SK-MEL-5 (cell line): ENCODE measurements at places on chromosomes 6 and 20.

GRCh38 chr20:36106606-36107005 is 47.9 kb upstream of the EPB41L1 start:
- no peak for DNase-seq

DNA sequence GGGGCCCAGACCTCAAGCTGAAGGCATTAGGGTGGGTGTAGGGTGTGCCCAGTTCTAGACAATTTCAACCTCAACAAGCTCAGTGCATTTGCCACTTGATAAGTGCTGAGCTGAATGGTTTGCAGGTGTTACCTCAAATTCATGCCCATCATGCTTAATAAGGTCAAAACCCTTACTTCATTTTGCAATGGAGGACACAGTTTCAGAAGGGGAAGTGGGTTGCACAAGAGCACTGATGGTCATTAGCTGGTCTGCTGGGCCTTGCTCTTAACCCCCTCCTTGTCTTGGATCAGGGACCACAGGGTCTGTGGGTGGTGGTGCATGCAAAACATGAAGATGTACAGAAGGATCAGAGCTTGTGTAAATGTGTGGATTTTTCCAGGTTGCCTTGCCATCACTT is 71.0 kb upstream of the SIRPA start:
- no peak for DNase-seq

DNA sequence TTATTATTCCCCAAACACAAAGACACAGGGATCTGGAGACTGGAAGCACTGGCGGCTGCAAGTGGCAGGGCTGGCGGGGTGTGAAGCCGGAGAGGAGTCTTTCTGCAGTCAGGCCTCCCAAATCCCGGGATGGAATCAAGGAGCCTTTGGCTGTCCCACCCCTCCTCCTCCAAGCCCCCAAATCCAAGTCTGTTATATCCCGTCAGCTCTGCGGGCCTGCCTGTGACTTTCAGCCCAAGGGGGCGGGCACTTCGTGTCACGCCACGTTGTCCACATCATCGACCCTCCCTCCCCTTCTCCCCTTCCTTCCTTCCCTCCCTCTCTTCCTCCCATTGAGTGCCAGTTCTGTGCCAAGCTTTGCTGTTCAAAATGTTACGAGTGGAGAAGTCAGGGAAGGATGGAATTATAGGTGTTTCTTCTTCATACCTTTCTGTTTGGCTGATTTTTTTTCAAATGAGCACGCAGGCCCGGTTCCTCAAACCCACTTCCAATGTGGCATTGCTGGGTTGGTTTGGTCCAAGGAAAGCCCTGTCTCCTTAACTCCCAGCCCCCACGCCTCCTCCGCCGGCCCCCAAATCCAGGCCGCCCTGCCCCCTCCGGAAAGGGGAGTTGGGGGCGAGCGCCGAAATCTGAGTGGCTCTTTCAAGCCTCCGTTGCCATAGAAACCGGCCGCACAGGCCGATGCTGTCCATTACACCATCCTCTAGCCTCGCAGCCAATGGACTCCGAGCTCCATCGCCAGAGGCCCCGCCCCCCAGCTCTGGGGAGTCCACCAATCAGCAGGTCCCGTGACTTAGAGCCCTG is 12.7 kb downstream of the ZCCHC3 start:
- DNase-seq: peak; percentile 99

DNA sequence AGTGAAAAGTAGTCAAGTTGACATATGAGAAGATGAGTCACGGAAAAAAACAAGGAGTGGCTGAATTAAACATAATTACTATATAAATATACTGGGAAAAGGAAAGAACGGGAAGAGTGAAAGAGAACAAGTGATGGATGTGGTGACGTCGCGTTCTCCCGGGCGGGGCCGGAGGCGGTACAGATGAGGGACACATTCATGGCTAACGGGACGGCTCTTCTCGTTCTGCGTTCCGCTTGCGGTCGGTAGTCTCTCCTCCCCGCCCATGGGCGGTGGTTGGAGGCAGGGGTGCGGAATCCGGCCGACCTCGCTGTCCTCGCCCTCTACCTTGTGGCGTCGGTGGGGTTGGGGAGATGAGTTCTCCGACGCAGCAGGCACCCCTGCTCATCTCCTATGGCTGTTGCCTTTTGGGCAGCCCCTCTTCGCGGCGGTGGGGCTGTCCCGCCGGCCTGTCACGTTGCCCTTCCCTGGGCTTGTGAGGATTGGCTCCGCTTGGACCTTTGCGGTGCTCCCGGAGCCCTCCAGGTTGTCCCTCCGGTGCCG is 22.5 kb downstream of the HLA-G start:
- no peak for DNase-seq

DNA sequence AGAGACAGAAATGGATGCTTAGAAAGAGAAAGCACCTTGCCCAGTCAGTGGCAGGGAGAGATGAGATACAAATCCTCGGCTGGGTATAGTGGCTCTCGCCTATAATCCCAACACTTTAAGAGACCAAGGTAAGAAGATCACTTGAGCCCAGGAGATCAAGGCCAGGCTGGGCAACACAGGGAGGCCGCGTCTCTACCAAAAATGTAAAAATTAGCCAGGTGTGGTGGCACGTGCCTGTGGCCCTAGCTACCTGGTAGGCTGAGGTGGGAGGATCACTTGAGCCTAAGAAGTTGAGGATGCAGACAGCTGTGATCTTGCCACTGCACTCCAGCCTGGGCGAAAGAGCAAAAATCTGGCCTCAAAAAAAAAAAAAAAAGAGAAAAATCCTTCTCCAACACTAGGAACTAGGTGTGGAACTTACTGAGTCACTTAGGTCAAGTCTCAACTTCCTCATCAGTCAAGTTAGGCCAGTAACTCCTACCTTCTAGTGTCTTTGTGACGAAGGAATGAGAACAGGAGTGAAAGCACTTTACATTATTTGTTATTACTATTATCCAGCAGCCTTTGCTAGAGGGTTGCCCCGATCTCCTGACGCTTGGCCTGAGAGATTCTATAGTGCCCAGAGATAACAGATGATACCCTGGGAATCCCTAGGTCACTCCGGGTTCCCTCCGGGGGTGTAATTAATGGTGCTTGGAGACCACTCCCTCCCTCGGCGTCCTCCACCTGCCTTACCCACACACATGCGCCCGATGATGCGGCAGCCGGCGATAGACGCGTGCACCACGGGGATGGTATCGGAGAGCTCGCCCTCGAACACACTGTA is 918 bp downstream of the EIF6 start:
- DNase-seq: no peak

GRCh38 chr20:63857764-63858392 is 3.4 kb upstream of the ABHD16B start:
- no peak for DNase-seq

DNA sequence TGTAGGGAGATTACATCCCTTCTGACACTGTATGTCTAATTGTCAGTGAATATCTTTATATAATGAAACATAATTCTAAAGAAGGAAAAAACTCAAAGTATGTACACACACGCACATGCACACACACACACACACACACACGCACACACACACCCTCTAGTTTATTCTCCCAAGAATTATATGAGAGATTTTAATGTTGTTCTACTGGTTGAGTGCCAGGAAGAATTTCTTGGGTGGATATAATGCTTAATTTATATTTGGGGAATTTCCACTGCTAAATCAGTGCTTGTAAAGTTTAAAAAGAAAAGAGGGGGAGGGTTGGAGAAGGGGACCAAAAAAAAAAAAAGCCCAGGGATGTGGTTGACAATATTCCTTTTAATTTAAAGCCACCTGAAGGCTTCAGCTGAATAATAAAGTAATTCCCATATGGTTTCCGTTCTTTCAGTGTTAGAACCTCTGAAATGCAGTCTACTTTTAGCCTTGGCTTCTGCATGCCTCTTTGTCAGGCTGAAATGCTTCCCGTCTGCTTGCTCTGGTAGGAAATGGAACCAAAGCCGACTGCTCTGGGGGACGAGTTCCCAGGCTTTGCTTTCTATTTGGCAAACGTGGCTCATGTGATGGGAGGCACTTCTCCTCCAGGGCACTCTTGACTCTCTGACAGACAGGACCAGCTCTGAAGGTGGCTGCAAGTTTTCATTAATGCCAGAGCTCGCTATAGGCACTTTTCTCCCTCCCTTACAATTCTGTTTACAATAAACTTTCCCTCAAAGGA is 225.4 kb downstream of the PRL start:
- DNase-seq: peak; percentile 88

DNA sequence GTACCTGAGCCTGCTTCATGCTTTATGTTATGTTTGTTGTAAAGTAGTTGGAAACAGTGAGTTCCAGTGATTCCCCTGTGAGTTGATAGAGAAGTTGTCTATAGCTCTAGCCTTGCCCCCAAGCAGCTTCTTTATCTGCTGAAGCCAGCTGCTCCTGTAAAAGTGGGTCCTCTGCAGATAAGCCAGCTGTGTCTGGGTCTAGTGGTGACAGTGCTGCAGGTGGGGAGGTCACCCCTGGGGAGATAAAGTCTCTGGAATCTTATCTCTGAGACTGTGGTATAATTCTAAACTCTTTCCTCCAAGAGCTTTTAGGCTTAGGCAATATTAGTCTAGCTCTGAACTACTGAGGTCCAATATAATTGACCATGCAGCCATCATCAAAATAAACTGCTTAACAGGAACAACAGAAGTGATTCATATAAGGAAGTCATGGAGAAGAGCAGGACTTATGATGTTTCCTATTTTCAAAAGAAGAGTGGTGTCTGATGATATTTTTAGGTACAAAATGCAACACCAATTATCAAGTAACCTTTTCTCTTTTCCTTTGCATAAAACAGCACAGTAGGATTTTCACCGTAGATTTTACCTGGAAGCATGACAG is 44.2 kb upstream of the TMEM217 start:
- no peak for DNase-seq

- no peak for DNase-seq
Measured at GRCh38 chr6:12614456-12614855, 102.1 kb upstream of the PHACTR1 start.

DNA sequence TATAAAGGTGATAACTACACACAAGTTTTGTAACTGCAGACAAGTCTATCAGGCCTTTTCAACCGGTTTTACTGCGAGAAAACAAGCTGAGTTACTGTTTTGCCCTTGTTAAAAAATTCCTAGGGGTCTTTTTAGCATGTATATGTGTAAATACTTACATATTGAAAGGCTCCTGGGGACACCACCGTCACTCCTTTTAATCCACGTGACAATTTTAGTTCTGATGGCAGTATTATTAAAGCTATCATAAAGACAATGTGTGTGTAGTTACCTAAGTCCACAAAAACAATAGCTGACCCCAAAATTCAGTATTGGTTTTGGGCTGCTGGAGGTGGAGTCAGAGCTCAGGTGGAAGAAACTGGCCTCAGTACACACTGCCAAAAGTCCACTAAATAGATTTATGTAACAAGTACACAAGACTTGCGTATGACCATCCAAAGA is 41.3 kb upstream of the HFE start:
- DNase-seq: peak; percentile 42

- DNase-seq: no peak
Measured at GRCh38 chr6:15356937-15357336, 111.1 kb downstream of the JARID2 start.

DNA sequence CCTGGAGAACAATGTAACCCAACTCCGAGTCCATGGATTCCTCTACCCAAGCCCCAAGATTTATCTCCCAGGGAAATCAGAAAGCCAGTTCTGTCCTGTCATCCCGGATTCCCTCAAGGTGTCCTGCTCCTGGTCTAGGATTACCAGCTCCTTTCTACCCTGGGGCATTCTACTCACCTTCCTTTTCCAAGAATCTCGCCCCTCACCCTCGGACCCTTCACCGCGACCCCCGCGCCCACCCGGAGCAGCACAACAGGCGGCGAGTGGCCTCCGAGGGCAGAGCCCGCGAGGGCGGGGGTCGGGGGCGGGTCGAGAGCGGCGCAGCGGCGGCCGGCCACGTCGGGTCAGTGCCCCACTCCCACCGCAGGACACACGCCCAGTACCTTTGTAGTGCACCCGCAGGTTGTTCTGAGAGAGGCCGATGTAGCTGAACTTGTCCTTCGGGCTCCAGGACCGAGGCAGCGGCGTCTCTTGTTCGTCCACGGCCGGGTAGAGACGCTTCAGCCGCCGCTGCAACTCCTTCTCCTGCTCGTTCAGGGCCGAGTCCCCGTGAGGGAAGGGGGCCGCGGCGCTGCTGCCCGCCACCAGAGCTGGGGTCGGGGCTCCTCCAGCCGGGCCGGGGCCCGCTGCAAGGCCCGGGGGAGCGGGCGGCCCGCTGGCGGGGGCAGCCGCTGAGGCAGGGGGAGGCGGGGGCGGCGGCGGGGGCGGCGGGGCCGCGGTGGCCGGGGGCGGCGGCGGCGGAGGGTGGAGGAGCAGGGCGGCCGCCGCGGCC is 897 bp downstream of the RANBP9 start:
- peak; percentile 40 for DNase-seq
